Eye (tissue), 1 donor: ENCODE measurements at places on chromosomes 13 and 19.

DNA sequence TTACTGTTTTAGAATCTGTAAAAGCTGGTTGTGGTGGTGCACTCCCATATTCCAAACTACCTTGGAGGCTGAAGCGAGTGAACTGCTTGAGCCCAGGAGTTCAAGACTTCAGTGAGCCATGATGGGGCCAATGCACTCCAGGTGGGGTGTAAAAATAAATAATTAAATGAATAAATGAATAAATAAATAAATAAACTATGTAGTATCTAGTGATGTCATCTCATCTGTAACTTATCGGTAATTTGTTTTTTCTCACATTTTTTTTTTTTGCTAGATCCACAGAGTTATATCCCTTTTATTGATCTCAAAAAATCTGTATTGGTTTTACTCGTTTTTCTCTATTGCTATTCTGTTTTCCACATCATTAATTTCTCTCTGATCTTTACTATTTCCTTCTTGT, 5.0 kb downstream of the SCGB2B2 start:
- DNase-seq: no peak

- DNase-seq: no peak
These were observed 14.2 kb downstream of the CRTC1 start for GRCh38 chr19:18697680-18698079.

DNA sequence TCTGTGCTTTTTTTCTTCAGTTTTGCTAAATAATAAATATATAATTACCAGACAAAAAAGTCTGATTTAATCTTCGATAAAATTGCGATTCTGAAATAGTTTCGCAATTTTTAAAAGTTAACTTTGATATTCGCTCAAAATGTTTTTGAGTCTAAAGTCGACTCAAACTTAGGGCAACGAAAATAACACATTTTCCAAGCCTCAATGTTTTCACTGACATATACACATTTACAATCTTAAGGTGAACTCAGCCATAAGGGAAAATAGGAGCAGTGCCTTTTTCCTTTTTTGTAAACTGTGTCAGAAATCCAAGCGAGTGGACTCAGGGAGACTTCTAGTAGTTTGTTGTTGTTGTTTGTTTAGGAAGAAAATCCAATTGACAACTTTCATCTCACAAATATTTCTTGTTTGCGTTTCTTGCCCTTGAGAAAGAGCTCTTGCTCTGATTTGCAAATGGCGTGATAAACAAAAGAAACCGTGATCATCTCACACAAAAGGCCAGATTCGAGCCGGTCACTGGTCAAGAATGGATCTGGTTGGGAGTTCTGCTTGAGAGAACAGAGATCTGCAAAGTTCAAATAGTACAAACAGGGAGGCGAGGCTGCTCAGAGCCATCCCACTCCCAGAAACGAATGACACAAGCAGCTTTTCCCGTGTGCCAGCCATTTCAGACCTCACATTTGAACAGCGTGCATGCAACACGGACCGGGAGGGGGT, 2.1 kb downstream of the SOX21 start:
- peak; percentile 74 for DNase-seq

- DNase-seq: no peak
These were observed 102.1 kb downstream of the VWA8 start for GRCh38 chr13:41858780-41859179.

- DNase-seq: no peak
These were observed 28.1 kb downstream of the LATS2 start for GRCh38 chr13:21033212-21033840.

- no peak for DNase-seq
These were observed 260.3 kb downstream of the KCNRG start for GRCh38 chr13:50275392-50276063.

- DNase-seq: no peak
These were observed 714 bp downstream of the NDFIP2 start for GRCh38 chr13:79481685-79482052.

DNA sequence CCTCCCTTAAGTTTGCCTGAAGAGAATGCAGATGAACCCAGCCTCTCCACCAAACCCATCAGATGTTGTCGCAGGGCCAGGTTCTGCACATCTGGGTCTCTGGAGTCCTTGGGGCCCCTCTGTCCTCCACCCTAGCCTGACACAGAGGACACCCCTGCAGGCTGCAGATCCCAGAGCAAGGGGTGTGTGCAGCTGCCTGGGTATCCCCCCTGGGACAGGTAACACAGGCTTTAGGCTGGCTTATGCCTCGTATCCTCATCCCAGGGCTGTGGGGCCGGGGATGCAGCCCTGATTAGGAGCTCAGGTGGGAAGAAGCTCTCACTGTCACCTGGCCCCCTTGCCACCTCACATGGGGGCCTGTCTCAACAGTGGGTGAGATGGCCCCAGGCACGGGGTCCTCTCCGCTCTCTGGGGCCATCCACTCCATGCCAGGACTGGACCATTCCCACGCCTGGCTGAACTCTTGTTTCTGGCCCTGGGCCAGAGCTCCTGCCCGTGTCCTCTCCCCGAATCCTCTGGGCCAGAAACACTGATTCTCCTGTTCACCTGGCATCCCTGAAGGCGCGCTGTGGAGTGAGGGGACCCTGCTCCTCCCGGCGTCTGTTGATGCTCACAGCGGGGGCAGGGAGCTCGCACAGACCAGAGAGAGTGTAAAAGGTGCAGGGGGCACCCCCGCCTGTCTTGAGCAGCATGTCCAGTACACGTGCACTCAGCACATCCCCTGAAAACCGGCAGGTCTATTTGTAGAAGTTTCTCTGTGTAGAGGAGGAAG, 38.7 kb upstream of the TPM4 start:
- DNase-seq: no peak

GRCh38 chr13:108527844-108528243, 101.6 kb upstream of the MYO16 start:
- DNase-seq: peak; percentile 56
